Lung microvascular endothelial cell (primary cell): ENCODE measurements at places on chromosomes 2 and 18.

DNA sequence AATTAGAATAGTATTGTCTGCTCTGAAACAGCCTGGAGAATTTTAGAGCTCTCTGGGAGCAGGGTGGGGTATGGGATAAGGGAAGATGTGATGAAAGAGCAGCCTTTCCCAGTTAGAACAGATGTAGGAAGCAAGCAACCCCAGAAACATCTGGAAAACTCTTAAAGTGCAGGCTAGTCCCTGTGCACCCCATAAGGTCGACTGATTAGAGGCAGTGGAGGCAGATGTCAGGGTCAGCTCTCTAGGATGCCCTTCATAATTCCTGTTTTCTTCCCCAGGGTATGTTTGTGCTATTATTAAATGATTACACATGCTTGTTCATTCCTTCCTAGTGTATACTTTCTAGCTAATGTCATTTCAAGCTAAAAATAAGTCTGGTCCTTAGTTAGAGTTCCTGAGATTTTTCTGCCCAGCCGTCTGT lies 41.7 kb downstream of the PTPRM start:
- peak; percentile 17 for DNase-seq

GRCh38 chr2:232871835-232872736 lies 2.0 kb downstream of the SNORC start:
- no peak for DNase-seq

- no peak for DNase-seq
These were observed 281.1 kb downstream of the ARHGAP15 start for GRCh38 chr2:143410082-143410897.

DNA sequence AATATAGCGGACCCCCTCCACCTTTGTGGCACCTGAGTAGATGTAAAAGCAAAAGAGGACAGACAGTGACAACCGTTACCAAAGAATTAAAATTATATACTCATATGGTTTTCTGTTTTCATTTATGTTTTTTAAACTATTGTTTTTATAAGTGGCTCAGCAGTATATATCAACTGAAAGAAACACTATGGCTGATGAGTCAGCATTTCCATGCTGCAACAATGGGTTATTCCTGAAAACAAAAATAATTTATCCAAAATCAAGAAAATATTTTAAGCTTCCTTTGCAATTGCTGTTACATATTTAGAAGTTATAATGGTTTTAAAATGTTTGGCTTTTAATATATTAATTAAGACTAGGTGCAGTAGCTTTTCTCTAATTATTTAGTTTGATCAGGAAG lies 17.7 kb downstream of the MRPS9 start:
- DNase-seq: no peak

DNA sequence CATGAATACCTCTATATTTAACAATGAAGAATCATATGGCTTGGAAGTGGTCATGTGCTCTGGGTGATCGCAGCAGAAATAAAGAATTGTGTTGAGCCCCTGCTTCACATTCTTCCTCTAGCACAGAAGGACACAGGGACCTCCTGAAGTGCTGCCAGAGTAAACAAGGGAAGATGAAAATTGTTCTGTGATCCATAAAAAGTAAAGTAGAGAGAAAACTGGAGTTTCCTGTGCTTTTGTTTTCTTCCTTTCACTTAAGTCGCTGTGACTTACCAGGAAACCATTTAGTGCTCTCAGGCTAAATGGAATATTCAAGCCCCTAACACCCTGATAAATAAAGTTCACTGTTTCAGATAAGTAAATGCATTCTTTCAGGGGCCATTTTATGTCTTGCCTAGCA lies 1173.6 kb upstream of the CHAC2 start:
- no peak for DNase-seq

DNA sequence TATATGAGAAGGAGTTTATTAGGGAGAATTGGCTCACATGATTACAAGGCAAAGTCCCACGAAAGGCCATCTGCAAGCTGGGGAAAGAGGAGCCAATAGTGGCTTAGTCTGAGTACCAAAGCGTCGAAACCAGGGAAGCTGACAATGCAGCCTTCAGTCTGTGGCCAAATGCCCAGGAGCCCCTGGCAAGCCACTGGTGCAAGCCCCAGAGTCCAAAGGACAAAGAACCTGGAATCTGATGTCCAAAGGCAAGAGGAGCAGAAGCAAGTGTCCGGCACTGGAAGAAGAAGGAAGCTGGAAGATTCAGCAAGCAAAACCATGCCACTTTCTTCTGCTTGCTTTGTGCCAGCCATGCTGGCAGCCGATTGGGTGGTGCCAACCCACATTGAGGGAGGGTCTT lies 74.3 kb upstream of the NPAS2 start:
- DNase-seq: no peak

DNA sequence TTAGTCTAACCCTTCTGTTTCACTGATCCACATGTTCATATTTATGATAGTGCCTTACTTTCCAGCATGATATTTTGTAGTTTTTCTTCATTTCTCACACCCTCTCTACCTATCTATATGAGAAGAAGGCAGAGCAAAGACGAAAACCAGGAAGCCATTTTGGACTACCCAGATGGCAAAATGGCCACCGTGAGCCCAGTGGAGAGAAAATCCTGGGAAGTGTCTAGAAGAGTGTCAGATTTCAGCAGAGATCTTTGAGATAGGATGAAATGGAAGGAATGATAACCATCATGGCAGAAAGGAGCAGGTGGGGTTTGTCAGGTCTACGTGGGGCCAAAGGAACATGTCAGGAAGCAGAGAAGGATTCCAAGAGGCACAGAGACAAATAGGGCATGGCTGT lies 84.0 kb upstream of the MYCN start:
- no peak for DNase-seq

- no peak for DNase-seq
These were observed 115.7 kb upstream of the OSR1 start for GRCh38 chr2:19474128-19474527.

GRCh38 chr2:209591021-209591420 lies 167.2 kb downstream of the MAP2 start:
- DNase-seq: no peak

DNA sequence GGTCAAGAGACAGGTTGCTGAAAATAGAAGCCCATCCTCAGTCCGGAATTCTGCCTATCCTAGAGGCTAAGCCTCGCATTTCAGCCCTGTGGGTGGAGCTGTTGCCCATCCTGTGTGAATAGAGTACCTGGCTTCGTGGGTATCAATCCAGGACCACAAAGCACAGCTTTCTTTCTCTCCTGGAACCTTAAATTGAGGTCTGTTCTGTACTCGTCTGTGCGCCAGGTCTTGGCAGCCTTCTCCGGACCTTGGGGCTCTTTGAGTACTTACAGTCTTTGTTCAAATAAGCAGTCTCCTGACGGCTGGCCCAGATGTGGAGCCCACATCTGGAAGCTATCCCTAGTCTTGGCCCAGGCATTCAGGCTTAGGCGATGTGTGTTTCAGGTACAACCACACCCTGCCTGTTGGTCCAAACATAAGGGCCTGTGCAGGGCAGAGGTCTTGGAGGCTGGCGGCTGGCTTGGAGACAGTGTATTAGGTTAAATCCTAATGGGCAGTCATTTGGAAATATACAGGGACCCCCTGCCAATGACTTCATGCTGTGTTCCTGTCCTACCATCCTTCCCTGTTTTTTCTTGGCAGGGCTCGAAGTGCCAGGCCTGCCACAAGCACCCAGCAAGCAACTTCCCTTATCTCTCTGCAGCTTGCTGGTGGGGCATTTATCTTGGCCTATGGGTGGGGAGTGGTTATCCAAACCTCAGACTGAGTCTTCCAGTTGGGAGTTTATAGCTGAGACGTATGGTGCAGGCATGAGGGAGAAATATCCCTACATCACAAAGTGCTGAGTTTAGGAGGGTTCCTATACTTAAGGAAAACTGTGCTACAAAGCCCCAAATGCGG lies 294.1 kb downstream of the BCL2 start:
- DNase-seq: no peak

DNA sequence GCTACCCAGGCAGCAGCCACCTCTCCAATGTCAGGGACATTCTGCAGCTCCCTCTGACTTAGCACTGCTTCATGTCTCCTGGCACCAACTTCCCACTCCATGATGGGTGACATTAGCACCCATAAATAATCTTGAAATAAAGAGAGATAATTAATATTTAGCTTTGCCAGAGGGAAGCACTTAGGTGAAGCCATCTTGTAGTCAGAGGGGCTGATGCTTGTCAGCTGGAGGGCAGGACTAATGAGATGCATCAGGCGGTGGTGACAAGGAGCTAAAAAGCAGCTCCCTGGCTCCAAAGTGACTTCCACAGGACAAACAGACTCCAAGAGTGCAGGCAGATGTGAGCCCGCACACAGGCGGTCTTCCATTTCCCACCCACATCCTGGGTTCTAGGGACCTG lies 153.0 kb upstream of the ID2 start:
- DNase-seq: no peak

DNA sequence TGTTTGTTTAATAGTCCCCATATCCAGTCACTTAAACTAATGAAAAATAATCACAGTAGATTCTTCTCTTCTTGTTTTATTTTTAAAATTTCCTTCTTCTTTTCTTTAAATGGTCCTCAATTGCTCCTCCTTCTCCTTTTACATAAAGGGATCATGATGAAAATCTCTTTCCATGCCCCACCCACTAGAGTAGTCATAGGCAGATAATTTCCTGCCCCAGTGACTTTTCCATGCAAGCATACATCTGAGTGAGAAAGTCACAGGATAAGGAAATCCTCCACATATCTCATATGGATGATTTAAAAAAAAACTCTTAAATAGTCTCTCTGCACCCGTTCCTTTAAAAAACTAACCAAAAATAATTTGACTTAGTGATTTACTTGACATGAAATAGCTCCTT lies 552.3 kb upstream of the SETBP1 start:
- peak; percentile 83 for DNase-seq

GRCh38 chr18:70194227-70194890 lies 11.1 kb downstream of the RTTN start:
- no peak for DNase-seq

- DNase-seq: peak; percentile 2
These were observed 12.5 kb upstream of the SLC38A11 start for GRCh38 chr2:164967781-164968228.

GRCh38 chr2:240604291-240604938 lies 17.9 kb downstream of the CAPN10 start:
- peak; percentile 87 for DNase-seq

DNA sequence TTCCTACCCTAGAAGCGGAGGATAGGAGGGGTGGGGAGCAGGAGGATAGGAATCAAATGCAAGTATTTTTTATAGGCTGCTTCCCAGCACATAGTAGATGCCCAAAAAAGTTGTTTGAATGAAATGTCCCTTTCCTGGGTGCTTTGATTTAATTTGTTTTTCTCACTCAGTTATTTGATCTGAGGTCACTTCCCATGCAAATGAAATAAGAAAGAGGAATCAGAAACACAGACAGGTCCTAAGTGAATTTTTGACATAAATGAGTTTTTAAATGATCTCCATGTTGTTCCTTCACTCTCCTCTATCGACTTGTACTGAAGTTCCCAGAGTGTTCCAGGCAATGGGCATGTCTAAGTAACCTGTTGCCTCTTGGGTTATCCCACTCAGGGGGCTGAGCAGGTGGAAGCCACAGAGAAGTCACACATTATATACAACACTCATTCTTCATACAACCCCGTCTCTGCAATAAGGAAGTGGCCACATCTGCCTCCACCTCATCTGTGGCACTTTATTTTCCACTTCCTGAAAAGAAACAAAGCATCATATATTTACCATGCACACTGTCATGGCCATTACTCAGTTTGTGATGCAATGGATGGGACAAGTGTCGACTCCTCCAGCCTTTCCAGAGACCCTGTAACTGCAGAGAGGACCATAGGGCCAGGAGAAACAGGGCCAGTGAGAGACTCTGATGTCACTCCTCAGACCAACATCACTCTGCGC lies 81.9 kb upstream of the ZNF397 start:
- no peak for DNase-seq

- DNase-seq: no peak
These were observed 63.3 kb upstream of the ASAP2 start for GRCh38 chr2:9143264-9143815.

DNA sequence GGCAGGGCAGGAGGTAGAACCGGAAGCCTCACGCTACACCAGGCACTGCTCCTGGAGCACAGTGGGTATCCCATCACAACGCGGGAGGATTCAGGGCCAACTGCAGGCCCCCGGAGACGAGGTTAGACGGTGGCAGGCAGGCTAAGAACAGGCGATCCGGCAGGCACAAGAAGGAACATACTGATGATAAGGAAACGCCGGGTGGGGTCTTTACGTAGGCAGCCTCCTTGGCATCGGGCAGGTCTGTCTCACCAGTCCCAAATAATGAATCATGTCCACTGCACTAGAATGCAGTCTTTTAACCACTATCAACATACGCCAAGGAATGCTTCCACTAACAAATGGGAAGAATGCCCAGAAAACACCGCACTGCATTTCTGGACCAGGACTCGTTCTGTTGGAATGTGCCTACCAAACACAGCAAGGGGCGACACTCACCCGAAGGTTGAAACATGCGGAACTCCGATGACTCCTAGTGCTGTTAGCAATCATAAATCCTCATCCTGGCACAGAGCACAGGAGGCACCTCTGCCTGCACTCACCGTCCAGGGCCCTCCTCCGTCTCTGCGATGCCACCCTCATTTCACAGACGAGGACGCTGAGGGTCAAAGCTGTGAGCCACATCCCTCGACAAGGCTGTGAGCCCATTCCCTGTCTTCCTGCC lies 35.2 kb downstream of the ZNF516 start:
- peak; percentile 39 for DNase-seq

- DNase-seq: no peak
These were observed 58.6 kb downstream of the SP110 start for GRCh38 chr2:230161184-230161583.

GRCh38 chr18:59516356-59517155 lies 157.5 kb upstream of the LMAN1 start:
- DNase-seq: peak; percentile 95

GRCh38 chr2:17517481-17518211 lies 594 bp downstream of the RAD51AP2 start:
- DNase-seq: no peak

DNA sequence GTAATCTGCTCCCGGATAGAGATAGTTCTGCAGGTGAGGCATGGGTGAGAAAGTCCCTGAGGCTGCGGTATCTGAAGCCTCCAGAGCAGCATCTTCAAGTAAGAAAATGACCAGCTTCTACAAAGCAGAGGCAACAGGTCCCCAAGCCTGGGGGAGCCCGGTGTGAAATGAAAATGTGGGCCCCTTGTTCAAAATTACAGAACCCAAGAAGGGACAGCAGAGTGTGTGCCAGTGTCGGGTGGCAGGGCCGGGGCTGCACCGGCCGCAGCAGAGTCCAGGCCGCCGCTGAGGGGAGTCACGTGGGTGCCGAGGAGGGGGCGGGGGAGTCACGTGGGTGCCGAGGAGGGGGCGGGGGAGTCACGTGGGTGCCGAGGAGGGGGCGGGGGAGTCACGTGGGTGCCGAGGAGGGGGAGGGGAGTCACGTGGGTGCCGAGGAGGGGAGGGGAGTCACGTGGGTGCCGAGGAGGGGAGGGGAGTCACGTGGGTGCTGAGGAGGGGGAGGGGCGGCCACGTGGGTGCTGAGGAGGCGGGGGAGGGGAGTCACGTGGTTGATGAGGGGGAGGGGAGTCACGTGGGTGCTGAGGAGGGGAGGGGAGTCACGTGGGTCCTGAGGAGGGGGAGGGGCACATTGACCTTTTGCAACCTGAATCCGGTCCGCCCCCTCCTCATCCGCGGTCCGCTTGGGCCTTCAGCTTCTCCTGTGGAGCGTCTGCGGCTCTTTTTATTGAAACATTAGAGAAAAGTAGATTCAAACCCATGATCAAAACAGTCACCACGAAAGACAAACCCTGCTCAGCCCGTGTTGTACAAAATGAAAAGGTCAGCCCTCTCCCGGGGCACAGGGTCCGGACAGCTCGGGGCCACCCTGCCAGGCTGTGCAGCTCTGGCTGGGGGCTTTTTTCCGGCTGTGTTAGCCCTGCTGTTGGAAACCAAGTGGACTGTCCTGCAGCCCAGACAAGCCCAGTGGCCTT lies 10.4 kb downstream of the COLEC11 start:
- DNase-seq: peak; percentile 46
